ENCODE measurements at places on chromosomes 2 and 18.

GRCh38 chr2:31322371-31322770 is 88.4 kb downstream of the EHD3 start:
- peak; percentile 41 for DNase-seq

DNA sequence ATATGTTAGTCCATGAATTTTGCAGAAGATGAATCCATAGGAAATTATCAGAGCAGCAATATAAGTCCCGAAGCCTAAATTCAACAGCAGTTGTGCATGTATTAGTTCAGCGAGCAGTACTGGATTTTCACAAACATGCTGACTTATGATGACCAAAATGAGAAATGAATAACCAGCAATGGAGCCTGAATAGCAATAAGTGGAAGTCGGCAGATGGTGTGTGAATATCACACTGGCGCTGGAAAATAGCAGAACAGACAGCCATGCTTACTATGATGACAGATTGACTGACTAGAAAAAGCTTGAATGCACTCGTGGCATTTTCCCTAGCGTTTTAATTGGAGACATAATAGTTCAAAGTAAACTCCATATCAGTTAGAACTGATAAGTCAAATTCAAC is 1114.5 kb downstream of the DSC3 start:
- no peak for DNase-seq

DNA sequence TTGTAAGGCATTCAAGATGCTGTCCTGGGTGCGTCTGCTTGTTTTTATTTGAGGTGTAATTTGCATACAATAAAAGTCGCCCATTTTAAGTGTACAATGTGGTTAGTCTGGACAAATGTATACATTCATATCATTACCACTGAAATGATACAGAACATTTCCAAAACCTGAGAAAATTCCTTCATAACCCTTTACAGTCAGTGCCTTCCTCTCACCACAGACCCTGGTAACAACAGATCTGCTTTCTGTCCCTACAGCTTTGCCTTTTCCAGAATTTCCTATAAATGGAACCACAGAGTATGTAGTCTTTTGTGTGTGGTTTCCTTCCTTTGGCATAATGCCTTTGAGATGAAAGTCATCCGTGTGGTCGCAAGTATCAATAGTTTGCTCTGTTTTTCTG is 45.8 kb upstream of the NFU1 start:
- no peak for DNase-seq

DNA sequence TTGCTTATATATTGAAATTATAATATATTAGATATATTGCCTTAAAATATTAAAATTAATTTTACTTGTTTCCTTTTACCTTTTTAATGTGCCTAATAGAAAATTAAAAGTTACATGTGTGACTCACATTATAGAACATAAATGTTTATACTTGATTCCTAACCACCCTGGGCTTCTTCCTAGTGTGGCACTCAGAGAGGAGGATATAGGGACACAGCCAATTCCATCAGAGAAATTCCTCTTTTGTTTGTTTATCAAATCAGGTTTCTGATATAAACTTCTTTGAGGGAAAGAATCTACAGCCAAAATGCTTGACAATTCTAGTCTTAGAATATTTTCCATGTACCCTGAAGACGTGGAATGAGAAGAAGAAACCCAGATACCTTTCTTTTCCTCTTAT is 348.9 kb upstream of the NRP2 start:
- DNase-seq = no peak

GRCh38 chr2:26873286-26873983 is 25.5 kb downstream of the DPYSL5 start:
- DNase-seq = no peak

GRCh38 chr2:44743473-44743872 is 198.0 kb upstream of the SIX3 start:
- no peak for DNase-seq

GRCh38 chr2:22947741-22948140 is 437.2 kb upstream of the KLHL29 start:
- DNase-seq = no peak

- DNase-seq = no peak
These were observed 786.4 kb downstream of the RNF144A start for GRCh38 chr2:7703543-7704144.

GRCh38 chr2:232529806-232530547 is 4.0 kb downstream of the CHRND start:
- no peak for DNase-seq

DNA sequence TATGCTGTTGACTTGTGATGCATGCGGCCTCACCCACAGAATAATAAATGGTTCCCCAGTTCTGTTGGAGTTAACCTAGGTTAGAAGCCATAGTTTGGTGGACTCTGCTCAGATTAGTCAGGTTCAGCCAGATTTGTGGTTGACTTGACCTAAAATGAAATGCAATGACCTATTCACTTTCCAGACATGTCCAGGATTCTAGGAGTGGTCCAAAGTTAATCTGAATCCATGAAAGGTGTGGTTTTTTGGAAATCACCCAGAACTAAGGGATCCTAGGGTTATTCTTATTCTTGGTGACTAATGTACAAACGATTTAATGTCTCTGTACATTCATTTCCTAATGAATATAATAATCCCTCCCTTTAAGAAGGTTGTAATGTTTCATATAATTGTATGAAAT is 88.9 kb upstream of the RBBP8 start:
- DNase-seq = peak; percentile 6

DNA sequence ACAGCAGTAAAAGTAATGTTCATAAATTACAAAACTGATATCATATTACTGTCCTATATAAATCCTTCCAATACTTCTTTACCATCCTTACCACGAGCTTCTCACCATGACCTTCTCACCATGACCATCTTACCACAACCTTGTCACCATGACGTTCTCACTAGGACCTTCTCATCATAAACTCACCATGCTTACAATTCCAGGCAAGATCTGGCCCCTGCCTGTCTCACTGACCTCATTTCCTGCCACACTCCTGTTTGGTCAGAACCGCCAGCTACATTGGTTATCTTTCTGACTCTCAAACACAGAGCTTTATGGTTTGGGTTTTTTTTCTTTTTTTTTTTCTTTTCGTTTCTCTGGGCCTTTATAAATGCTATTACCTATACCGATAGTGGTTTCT is 827.6 kb downstream of the RNF144A start:
- peak; percentile 16 for DNase-seq

DNA sequence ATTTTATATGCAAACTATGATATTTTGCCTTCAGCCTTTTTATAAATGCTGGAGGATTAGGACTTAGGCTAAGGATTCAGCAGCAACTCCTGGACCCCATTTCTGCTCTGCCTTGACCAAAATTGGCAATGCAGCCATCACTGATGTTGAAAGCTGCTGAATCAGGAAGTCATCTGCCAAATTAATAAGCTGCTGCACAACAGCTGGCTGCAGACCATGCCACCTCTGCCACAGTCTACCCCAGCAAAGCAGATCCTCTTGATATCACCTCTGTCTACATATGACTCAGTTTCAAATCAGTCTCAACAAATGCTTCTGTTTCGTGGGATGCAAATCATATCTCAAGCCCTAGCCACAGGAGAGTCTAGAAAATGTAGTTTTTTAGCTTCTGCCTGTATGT is 7.1 kb upstream of the SOS1 start:
- no peak for DNase-seq

DNA sequence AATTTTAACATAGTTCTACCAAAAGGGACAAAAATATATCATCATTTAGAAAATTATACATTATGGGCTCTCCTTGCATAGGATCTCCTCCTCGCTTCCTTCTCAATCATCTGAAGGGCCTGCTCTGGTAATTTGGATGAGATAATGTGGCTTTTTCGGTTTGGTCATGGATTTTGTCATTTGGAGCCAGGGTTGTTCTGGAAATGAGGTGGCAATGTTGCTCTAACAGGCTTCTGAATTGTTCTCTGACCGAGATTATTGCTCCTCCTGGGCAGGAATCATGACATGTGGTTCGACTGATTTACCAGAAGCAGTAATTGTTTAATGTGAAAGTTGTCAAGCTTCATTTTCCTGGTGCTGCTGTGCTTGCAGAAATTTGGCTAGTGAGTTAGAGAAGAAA is 194.7 kb upstream of the ERBB4 start:
- DNase-seq = no peak

- DNase-seq = peak; percentile 80
These were observed 32.4 kb upstream of the PPM1B start for GRCh38 chr2:44136252-44136651.

DNA sequence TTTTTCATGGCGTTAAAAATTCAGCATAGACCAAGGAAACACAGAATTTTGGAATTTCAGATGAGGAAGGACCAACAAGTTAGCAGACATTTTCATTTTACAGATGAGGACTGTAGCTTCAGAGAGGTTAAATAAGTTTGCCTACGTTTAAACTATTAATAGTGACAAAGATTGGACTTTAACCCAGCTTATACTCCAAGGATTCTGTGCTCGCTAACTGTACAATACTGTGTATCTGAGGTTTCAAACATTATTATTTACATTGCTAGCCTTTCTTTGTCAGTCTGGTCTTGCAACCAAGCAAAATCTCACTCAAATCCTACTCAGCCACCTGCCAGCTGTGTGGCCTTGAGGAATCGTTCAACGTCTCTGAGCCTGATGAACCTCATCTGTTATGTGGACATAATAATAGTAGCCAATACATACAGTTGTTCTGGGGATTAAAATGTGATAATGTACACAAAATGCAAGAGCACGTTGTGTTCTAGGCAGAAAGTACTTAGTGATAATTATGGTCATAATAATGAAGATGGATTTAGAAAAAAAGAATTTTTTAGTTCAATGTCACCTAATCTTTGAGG is 462.4 kb upstream of the TRIB2 start:
- DNase-seq = no peak

DNA sequence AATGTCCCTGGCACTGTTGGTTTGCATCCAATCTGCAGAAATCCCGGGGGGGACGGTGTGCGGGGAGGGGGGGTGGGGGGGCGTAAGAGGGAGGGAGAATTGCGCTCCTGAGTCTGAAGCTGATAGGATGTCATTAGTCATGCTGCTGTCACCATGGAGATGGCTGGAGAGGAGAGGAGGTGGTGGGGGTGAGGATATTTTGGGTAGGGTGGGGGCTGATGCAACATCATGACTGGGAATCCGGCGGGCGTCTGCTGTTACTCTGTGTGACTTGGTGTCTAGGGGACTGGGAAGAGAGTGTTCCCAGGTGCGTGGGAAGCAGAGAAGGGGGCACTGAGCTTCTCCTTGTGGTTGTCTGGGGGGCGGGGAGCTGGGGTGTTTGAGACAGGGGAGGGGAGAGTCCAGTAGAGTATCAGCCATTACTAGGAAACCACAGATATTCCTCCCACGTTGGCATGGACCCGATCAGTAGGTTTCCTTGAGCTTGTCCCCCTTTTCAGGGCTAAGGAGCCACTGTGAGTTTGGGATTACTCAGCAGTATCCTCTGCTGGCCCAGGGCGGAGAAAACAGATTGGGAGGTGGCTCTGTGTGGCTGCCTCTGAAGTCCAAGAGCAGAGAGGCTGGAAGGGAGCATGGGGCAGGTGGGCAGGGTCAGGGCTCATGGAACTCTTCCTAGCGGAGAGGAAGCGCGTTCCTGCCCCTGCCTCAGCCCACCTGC is 18.9 kb downstream of the TET3 start:
- peak; percentile 85 for DNase-seq

DNA sequence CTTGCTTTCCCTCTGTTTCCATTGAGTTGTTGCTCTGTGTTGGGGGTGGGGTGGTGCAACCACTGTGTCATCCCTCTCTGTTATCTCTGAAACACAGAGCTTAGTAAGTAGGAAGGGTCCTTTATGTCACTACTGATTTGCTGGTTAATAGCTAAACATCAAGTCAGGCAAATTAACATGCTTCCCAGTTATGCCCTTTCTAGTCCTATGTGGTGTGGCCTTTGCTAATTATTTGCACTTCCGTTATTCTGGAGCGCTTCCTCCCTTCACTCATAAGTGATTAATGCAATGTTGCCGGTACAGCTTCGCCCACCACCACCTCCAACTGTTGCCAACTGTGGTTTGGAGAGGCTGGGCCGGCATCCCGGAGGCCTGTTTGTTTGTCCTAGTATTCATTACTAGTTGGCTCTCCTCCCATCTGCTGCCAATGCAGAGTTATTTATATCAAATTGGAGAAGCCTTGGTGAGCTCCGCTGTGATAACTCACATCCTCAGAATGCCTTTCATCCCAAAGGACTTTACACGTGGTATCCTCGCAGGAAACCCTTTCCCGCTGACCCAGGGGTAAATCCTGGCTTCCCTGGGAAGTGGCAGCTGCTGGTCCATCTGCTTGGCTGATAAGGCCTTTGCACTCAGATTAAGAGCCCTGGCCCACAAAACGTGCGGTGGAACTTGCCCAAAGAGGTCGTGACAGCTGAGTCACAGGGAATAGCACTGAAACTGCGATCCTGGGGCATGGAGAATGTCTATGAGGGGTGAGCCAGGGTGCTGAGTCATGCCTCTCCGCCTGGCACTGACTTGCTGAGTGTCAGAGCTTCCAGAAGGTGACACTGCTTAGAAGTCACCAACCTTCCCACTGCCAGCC is 72.0 kb upstream of the ZCCHC2 start:
- DNase-seq = peak; percentile 97

DNA sequence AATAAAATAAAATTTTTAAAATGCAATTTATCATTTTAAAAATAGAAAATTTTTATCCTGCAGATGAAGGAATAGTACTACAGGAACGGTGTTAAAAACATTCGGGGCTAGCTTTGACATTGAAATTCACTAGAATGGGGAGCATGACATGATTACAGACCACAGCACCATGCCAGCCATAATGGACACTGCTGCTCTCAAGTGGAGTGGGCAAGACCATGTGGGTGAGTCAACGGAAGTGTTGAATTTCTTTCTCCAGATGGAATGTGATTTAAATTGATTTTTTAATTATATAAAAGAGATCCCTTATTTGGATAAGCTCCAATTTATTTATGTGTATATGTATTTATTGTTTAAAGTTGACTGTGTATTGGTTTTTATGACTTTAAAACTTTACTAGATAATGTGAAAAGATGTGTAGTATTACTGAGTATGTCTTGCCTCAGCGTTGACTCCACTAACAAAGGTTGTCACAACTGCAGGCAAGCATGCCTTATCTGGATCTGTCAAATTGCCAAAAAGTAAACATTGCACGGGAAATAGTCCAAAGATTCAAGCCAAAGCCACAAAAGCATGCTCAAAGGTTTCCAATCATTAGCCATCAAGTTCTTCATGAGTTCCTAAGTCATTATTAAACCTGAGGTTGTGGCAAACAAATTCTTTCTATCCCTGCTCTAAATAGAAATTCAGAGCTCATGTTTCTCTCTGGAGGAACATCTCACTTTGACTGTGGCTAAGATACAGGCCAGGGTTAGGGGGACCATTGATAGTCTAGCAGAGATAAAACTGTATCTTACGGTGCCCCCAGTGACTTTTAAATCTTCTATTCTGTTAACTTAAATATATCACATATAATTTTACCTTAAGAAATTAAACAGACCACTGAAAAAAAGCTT is 536.9 kb downstream of the TMX3 start:
- peak; percentile 98 for DNase-seq

GRCh38 chr2:31386648-31387047 is 27.9 kb downstream of the XDH start:
- no peak for DNase-seq

- no peak for DNase-seq
These were observed 80.7 kb downstream of the EML4 start for GRCh38 chr2:42249887-42250286.

Measured in EL (cell line).